ENCODE measurements at places on chromosomes 16 and 17. TPM values are rescaled to one million over a fixed set of nuclear protein-coding genes. Genes with fewer than 3 reads are reported as not detected.

GRCh38 chr17:73710095-73710592 is 65.9 kb upstream of the SDK2 start:
- peak; percentile 73 for DNase-seq

- no peak for DNase-seq
Measured at GRCh38 chr17:57187391-57187790, 68.9 kb upstream of the MSI2 start.

DNA sequence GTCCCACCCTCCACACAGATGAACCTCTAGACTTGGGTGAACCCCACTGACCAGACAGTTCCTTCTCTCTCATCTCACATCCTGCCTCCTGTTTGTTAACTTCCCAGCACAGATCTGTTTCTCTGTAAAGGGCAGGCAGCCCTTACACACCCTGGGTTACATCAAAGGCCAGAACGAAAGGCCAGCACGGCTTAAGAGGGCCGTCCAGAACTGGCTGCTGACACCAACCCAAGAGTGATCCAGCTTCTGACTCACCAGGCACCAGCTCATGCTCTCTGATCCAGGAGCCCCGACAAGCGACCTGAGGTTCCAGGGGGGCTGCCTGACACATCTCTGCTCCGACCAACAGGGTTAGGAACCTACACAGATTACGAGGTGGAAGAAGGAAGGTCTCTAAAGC is 86.9 kb downstream of the MRM3 start:
- DNase-seq: no peak

GRCh38 chr17:77441130-77441920 is 300.6 kb downstream of the SEC14L1 start:
- peak; percentile 61 for DNase-seq

DNA sequence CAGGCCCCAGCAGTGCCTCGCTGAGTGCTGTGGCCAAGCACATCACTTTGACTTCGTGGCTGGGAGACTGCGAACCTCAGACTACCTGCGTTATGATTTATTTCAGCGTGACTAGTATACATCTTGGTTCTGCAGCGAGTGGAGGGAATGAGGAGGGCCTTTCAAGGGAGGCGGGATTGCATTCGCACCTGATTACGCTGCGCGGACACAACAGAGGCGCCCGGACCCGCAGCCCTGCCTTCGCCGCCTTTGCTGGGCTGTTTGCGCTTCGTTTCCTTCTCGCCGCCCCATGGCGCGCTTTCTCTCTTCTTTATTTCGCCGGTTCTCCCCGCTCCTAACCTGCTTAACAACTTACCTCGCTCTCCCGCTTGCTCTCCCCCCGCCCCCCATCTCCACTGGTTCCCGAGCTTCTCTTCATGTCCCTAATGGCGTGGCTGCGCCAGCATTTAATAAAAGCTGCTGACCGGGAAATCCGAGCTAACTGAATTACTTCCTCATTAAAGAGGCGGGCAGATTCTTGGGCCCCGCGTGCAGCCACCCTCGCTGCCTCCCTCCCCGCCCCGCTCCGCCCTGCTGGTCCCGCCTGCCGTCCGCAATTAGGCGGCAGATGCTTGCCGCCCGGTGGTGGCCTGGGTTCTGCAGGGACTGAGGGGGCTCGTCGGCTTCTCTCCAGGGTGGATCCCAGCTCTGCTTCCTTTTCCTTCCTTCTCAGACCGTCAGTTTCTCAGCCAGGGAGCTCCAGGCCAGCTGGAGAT is 257.6 kb upstream of the SDK2 start:
- DNase-seq: no peak

DNA sequence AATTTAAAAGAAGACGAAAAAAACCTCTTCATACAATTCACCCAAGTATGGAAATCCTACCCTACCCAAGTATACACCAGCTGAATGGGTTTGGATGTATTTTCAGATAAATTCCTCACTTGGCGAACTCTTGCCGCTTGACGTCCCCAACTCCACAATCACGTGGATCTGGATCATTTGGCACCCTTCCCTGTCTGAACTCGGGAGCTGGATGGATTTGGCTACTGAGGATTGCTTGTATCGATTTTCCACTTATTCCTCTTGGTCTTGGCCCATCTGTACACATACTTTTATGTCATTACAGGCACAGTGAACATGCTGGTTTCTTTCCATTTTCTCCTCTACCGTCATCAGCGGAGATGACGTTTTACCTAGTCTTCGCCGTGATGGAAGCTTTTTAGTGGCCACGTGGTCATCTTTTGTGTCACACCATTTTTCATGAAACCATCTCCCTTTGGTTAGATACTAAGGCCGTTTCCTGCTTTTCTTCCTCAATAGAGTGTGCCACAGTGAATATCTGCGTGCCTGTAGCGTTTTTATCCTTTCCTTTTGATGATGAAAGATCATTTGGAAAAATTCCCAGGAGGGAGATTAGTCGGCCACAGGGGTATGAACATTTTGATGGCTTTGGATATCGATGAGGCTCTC is 47.1 kb downstream of the CMIP start:
- DNase-seq: no peak

DNA sequence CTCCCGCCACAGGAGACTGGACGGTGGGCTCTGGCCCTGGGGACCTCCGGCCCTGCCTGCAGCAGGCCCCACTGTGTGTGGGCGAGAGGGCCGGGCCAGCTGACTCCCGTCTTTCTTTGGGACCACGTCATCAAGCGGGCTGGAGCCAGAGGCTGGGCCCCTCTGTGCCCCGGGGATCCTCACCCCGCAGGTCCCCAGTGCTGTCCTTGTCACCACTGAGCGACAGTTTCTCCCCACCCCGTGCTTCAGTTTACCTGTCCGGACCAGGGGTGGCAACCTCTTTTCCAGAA is 181.9 kb upstream of the ZNF469 start:
- DNase-seq: no peak

- no peak for DNase-seq
Measured at GRCh38 chr16:18979936-18980335, 3.8 kb upstream of the TMC7 start.

TBC1D3E gene
- total RNA-seq: not detected

HIC1 gene
- 22.7 TPM for total RNA-seq

CES1 gene
- 52.2 TPM for total RNA-seq

Data from Right ventricle myocardium inferior (tissue), 1 donor.